Astrocyte of the spinal cord (primary cell): ENCODE measurements at places on chromosomes 12 and 14.

GRCh38 chr12:123003257-123003656 is 22.8 kb downstream of the ARL6IP4 start:
- DNase-seq, result no peak

DNA sequence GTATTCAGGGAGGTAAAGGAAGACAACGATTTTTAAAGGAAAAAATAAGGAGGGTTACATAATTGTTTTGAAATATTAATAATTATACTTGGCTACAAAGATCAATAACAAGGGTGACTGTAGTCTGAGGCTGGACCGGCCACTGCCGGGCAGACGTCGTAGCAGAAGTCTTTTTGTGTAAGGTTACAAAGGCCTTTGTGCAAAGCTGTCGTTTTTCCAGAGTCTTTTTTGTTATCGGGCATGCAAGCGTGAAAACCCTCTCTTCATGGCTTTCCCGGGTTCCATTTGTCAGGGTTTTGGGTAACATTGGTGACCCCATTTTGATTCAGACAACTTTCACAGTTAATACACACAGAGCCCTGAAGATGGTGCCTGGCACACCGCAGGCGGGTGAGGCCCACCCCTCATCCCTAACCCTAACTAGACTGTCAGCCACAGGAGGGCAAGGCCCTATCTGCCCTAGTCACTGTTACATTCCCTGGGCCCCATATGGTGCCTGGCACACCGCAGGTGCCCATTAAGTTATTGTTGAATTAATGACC is 31.3 kb downstream of the RILPL1 start:
- DNase-seq, result no peak

DNA sequence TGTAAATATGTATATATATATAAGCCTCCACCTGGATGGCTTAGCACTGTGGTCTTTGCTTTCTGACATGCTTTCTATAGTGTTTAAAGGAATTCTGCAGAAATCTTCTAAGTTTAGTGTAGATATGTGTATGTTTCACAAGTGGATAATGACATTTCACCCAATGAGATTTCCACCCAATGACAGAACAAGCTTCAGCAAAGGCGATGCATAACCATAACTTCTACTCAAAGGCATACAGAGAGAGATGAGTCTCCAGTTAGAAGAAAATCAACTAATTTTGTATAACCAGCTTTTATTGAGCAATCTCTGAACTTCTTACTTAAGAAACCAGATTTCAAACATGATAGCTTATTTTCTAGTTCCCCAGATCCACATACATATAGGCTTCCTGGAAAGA is 134.0 kb downstream of the DYRK2 start:
- no peak for DNase-seq

- DNase-seq, result peak; percentile 59
Observed at GRCh38 chr14:60094306-60094897, 2.7 kb downstream of the PCNX4 start.

DNA sequence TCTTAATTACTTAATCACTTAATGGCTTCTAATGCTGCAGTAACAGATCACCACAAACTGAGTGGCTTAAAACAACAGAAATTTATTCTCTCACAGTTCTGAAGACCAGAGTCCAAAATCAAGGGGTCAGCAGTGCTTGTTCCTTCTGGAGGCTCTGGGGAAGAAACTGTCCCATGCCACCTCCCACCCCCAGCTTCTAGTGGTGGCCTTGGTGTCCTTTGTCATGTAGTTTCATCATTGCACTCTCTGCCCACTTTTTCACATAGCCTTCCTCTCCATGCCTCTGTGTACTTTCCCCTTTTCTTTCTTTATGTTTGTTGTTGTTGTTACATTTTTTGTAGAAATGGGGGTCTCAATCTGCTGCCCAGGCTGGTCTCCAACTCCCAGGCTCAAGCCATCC is 16.1 kb upstream of the UBC start:
- DNase-seq, result no peak

DNA sequence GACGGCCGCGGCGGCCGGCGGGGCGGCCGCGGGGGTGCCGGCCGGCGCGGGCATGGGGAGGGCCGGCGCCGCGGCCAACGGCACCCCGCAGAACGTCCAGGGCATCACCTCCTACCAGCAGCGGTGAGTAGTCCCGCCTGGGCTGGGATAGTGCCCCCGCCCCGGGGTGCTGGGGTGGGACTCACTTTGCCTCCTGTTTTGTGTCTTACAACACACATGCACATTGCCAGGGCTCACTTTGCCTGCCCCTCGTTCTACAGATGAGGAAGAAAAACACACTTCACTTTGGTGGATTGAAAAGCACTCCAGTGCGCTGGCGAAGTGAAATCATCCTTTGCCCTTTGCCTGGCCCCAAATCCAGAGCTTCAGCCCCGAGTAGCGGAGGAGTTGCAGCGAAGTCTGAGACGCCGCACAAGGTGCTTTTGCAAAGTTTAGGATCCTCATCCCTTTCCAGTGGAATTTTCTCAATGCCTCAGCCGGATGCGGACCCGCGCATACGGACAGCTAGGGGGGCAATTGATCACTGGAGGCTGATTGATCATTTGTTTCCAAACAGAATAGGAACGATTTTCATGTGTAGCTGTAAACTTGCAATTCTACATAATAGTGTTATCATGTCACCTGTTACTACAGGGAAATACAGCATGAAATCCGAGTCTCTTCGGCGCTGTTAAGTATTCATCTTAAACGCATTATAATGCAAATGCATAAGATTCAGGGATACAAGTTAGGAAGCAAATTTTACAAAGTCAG is 3.6 kb upstream of the NPAS3 start:
- DNase-seq, result no peak

GRCh38 chr12:67592228-67593011 is 56.1 kb upstream of the DYRK2 start:
- peak; percentile 67 for DNase-seq

- DNase-seq, result no peak
Observed at GRCh38 chr14:96658611-96659010, 138.6 kb upstream of the VRK1 start.

GRCh38 chr12:130431176-130431575 is 93.5 kb downstream of the PIWIL1 start:
- no peak for DNase-seq

DNA sequence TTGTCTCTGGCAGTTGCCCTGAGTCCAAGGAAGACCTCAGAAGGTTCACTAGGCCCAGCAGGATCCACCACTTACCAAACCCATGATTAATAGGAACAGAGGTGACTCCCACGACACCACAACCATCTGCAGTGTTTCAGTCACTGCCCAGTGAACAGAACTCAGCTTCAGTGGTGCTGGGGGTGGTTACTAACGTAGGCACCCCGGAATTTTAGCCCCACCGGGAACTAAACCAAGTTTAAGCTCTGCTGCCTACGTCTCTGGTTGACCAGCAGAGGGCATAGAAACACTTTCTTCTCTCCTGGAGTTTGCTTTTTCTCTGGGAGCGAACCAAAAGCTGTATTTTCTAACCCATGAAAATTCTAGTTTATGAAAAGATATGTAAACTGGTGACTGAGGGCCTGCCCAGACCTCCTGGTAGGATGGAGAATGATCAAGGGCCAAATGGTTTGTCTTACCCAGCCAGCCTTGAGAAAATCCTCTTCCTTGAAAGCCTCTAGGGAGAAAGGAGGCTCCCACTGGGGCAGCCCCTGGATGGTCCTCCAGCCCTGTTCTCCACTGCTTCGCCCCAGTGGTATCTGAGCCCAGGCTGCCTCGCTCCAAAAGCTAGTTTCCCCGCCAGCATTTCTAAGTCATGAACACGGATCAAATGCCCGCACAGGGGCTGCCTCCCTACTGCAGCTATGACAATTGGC is 379.8 kb downstream of the DPF3 start:
- DNase-seq, result peak; percentile 57

DNA sequence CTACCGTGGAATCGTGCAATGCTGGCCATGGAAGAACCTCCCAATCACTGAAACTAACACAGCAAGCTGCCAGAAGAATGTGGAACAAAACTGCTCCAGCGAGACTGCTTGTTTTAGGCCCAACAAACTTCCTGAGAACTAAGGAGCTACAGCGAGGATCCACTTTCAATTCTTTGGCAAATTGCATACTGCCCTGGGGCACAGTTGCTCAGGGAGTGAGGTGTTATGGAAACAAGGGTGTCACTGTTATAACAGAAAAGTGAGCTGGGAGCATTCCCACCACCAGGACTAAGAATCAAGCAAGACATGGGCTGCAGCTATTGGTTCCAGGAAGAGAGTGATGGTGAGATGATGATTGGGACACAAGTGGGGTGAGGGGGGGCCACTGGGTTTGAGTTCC is 1606.1 kb upstream of the FLRT2 start:
- DNase-seq, result no peak

DNA sequence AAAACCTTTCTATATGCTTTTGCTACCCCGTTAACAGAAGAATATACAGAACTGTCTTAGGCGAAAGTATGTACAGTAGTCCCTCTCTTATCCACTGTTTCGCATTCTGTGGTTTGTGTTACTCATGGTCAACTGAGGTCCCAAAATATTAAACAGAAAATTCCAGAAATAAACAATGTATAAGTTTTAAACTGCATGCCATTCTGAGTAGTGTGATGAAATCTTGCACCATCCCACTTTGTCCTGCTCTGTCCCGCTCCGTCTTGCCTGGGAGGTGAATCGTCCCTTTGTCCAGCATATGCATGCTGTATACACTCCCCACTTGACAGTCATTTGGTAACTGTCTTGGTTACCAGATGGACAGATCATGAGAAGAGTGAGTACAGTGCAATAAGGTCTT is 70.1 kb upstream of the STRN3 start:
- DNase-seq, result no peak

DNA sequence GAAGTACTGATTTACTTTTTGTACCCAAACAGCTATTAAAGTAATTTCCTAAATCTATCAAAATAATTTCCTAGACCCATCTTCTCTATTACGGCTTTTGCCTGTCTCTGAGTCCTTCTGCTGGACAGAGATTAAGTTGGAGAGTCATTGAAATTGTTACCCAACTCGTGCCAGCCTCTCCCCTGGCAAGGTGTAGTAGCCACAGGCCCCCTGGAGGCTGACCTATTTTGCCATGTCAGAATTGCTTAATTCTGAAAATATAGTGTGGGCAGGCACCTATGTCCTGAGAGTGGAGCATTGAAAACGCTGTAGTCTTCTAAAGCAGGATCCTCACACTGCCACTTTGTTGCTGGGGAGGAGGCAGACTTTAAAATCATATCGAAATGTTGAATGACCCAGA is 308.2 kb downstream of the GLT1D1 start:
- DNase-seq, result no peak

GRCh38 chr14:74636424-74637177 is 24.6 kb upstream of the LTBP2 start:
- no peak for DNase-seq

GRCh38 chr12:115426732-115427131 is 742.8 kb upstream of the TBX3 start:
- DNase-seq, result no peak

GRCh38 chr14:63273717-63274655 is 44.7 kb downstream of the GPHB5 start:
- no peak for DNase-seq

- DNase-seq, result peak; percentile 55
Observed at GRCh38 chr12:51326698-51327439, 2.9 kb upstream of the BIN2 start.

DNA sequence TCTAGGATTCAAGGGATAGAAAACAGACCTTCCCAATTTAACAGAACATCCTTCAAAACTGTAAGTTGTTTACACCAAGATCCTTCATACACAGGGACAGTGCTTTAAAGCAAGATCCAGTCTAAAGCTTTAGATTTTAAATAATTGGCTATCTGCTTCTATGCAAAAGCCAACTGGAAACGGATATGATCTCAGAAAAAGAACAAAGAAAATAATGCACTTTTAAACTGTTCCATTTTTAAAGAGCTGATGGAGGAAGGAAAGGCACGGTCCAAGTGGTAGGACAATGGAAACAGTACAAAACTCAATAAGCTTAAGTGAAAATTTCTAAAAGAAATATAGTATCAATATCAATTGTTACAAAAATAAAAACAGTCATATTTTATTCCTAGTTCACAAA is 27.7 kb downstream of the LRP6 start:
- DNase-seq, result no peak

GRCh38 chr14:106442857-106443256 is 916.5 kb downstream of the TMEM121 start:
- DNase-seq, result no peak

DNA sequence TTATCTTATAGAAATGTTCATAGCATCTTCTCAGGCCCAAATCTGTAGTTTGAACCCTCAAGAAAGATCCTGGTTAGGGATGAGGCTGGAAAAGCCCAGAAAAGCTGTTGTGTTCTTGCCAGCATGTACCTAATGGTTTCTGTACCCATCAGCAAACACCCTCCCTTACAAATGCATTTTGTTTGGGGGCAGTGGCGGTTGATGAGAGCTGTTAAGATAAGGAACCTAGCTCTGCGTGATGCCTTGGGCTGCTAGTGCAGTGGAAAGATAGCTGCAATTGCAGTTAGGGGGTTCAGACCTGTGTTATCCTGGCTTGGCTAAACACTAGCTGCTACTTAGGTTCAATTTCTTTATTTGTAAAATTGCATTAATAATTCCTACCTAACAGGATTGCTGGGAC is 3.6 kb downstream of the TPH2 start:
- no peak for DNase-seq

GRCh38 chr12:85564786-85565185 is 271.4 kb downstream of the RASSF9 start:
- no peak for DNase-seq

- no peak for DNase-seq
Observed at GRCh38 chr12:55651299-55651683, 14.6 kb downstream of the OR10P1 start.

GRCh38 chr14:76929927-76930326 is 98.6 kb downstream of the IRF2BPL start:
- no peak for DNase-seq

DNA sequence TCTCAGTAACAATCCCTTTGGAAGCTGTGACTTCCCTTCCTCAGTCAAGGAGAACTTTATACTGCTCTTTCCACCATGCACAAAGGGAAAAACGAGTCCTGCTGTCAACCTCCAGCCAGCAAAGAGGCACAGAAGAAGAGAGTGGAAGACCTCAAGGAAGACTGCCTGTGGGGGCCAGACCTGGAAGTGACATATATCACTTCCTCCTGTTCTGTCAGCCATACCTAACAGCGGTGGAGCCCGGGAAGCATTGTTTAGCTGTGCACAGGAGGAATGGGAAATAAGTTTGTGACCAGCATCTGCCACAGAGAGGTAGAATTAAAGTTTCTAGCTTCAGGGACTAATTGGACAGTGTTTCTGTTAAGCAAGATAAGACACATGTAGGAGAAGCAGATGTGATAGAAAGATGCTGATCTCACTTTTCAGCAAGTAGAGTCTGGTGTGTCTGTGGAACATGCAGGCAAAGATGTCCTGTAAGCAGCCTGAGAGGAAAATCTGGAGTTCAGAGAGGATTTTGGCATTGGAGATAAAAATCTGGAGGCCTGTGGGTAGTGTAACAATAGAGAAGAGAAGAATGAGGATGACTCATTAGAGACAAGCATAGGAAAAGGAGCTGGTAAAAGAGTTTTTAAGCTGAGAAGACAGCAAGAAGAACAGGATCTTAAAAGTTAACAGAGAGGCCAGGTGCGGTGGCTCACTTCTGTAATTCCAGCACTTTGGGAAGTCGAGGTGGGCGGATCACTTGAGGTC is 141.6 kb upstream of the CPSF6 start:
- DNase-seq, result peak; percentile 60

- DNase-seq, result no peak
Observed at GRCh38 chr12:22562036-22563028, 18.0 kb upstream of the C2CD5 start.
